Ecto neural progenitor cell (in vitro differentiated cells): ENCODE measurements at places on chromosomes 13 and 19.

DNA sequence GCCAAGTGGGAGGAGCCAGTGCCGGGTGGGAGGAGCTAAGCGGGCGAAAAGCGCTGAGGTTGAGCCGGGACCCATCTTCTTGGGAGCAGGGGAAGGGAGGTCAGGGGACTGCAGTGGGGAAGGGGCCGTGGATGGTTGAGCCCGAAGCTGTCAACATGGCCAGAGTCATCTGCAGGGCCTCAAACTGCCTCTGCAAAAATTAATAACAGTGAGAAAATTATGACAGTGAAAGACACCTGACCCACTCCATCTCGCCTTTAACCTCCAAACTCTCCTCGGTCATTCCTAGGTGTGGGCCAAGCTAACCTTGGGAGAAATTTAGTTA is 30.1 kb downstream of the ZNF557 start:
- no peak for DNase-seq

GRCh38 chr19:40273469-40274360 is 11.4 kb downstream of the AKT2 start:
- no peak for DNase-seq

DNA sequence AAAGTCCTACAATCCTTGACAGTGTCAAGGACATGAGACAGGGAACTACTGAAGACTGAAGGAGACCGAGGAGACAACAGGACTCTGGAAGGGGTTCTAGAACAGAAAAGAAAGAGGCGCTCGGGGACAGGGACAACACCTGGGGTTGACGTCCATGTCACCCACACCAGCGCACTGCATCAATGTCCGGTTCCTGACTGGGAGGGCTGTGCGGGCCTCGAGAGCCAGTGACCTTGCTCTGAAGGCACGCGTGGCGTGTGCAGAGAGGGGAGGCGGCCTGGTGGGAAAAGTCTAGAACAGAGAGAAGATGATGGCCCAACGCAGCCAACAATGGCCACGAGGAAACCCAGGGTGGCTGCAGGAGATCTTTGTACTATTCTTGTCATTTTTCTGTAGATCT is 5.7 kb downstream of the CARS2 start:
- DNase-seq, result no peak

DNA sequence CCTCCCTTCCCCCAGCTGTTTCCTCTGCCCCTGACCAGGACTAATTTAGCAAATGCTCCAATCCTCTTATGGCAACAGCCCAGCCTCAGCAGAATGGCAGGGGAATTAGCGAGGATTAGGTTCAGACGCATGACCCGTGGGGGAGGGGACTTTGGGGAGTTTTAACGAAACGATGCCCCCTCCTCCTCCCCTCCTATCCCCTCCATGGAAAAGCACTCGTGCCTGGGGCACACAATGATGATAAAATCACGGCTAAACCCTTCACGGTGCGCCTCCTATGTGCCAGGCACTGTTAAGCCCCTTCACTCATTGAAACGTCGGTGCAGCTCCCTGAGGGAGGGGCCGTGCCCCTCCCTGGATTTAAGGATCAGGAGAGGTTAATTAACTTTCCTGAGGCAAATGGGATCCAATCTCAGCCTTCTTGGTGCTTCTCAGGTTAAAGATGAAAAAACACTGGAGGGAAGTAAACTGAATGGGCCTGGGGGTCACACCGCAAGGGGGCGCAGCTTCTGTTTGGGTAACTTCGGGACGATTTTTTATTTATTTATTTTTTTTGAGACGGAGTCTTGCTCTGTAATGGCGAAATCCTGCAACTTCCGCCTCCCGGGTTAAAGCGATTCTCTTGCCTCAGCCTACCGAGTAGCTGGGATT is 10.1 kb upstream of the TPRX2 start:
- DNase-seq, result peak; percentile 89

GRCh38 chr19:7924651-7925170 is 1.2 kb downstream of the CTXN1 start:
- DNase-seq, result no peak

DNA sequence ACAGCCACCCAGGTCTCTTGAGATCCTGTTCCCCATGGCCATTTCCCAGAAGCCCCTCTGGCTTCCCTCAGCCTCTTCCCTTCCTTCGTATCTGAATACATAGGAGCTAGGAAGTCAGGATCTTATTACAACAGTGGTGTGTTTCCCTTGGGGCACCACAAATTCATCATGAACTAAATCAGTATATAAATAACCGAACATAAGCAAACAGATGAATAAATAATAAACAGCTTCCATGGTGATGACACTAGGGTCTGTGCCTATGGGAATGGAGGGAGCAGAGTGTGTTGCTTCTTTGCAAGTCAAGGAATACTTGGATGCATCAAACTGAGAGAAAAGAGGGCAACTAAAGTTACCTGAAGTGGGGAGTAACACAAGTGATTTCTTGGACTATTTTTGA is 527.6 kb downstream of the LMO7 start:
- DNase-seq, result no peak

GRCh38 chr13:58598241-58598640 is 966.7 kb downstream of the PCDH17 start:
- DNase-seq, result no peak

DNA sequence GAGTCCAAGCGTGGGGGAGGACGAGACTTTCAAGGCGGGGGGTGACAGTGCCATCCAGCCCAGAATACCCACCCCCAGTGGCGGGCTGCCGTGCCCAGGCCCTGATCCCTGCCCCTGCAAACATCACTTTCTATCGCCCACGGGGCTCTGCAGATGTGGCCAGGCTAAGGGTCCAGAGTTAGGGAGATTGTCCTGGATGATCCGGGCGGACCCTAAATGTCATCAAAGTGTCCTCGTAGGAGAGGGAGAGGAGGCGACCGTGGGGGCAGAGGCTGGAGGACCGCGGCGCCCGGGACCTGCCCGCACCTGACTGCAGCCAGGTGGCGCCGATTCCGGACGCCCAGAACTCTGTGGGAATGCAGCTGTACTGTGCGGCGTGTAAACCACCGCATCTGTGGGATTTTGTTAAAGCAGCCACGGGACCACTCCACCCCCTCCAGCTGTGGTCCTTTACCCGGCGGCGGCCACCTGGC is 32.4 kb downstream of the GJA3 start:
- DNase-seq, result peak; percentile 51

DNA sequence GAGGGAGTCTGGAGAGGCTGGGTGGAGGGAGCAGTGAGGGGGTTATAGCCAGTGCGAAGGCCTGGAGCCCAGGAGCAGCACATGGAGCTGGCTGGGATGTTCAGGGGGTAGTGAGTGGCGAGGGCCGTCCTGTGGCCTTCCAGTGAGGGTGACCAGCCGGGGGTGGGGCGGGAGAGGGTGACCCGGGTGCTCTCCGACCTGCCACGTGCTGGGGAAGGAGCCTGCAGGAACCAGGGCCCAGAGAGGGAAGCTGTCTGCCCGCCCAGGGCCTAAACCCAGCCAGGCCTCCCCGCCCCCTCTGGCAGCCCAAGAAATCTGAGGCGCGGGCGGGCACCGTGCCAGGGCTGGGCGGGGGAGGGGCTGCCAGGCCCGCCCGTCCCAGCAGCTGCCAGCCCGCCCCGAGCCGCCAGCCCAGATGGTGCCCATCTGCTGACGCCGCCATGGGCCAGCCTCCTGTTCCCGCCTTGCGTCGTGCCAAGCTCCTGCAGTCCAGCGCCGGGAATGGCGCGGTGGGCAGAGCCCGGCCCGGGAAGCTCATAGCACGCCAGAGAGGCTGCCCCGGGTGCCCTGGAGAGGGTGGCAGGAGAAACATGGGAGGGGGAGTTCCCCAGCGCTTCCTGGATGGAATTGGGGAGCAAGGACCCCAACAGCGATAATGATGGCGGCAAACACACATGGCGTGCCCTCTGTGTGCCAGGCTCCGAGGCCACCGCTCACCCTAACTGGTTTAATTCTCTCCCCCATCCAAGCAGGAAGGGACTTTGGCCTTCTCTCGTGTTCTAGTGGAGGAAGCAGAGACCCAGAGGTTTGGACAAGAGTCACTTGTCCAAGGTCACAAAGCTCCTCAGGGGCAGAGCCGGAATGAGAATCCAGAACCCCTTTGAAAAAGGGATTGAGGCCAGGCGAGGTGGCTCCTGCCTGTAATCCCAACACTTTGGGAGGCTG is 21.5 kb downstream of the NFIC start:
- DNase-seq, result no peak

GRCh38 chr19:30848636-30849425 is 476.6 kb downstream of the ZNF536 start:
- DNase-seq, result no peak

- DNase-seq, result no peak
These were observed 16.4 kb downstream of the RCN3 start for GRCh38 chr19:49544154-49544553.

DNA sequence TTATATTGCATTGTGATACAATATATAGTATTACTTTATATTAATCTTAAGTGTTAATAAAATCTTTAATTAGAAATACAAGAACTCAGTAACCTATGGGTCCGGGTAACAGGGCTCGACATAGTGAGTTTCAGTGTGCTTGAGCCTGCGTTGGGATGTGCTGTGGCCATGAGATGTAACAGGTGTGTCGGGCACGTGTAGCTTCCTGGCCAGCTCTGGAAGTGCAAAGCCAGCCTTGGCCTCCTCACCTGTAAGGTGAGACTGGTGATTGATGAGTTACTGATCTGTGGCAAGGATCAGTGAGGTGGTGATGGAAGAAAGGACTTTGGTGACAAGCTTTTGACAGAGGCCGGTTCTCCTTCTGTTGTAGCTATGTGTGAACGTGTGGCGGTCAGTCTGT is 19.2 kb downstream of the ATP4B start:
- DNase-seq, result no peak

DNA sequence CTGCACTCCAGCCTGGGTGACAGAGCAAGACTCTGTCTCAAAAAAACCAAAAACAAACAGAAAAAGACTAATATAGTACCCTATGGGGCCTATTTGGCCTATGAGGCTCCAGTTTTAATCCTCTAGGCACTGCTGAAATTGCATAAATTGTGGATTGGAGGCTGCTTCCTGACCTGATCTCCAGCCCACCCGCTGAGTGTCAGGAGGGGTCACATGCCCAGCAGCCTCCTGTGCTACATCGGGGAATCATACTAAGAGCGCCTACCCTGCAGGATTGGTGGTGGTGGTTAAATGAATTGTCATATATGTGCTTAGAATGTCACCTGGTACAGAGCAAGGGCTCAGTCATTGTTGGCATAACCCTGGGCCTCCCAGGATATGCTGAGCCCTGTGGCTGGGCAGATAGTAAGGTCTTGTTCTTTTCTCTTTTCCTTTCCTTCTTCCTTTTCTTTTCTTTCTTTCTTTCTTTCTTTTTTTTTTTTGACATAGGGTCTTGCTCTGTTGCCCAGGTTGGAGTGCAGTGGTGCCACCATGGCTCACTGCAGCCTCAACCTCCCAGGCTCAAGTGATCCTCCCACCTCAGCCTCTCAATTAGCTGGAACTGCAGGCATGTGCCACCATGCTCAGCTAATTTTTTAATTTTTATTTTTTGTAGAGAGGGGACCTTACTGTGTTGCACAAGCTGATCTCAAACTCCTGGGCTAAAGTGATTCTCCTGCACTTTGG is 31.3 kb downstream of the LTBP4 start:
- no peak for DNase-seq

DNA sequence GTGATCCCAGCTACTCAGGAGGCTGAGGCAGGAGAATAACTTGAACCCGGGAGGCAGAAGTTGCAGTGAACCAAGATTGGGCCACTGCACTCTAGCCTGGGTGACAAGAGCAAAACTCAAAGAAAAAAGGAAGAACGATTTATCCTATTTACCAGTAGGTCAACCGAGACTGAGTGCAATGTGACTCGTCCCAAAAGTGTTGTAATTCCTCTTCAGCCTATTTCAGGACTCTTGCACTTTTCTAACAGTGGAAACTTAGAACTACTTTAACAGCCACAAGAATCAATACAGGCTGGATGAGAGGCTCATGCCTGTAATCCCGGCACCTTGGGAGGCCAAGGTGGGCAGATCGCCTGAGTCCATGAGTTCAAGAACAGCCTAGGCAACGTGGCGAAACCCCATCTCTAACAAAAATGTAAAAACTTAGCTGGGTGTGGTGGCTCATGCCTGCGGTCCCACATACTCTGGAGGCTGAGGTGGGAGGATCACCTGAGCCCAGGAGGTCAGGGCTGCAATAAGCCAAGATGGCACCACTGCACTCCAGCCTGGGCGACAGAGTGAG is 4.3 kb upstream of the NR1H2 start:
- no peak for DNase-seq

GRCh38 chr19:12938779-12939601 is 581 bp downstream of the CALR start:
- DNase-seq, result no peak

DNA sequence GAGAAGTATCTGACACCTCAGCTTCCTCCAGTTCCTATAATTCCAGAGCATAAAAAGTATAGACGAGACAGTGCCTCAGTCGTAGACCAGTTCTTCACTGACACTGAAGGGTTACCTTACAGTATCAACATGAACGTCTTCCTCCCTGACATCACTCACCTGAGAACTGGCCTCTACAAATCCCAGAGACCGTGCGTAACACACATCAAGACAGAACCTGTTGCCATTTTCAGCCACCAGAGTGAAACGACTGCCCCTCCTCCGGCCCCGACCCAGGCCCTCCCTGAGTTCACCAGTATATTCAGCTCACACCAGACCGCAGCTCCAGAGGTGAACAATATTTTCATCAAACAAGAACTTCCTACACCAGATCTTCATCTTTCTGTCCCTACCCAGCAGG is 3.1 kb downstream of the KLF5 start:
- no peak for DNase-seq
